ENCODE measurements at places on chromosomes 4 and X.
A peak's percentile ranks its signal among the peaks of the same experiment; 100 is the strongest.

DNA sequence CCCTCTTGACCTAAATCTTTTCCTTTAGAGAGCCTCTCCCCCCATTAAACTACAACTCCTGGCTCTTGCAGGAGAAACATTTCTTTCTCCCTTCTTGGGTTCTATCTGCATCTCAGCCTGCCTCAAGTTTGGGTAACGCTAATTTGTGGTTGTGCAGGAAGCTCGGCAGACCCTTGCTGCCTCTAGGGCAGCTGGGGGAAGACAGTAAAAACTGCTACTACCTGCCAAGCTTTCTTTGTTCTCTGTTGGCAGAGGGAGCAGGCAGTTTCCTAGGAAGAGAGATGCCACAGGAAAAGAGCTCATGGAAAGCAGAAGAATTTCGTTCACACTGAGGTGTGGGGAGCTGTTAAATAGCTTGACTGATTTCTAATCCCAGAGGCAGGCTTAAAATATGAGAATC, 555.6 kb upstream of the IGFBP7 start:
- DNase-seq, result no peak

DNA sequence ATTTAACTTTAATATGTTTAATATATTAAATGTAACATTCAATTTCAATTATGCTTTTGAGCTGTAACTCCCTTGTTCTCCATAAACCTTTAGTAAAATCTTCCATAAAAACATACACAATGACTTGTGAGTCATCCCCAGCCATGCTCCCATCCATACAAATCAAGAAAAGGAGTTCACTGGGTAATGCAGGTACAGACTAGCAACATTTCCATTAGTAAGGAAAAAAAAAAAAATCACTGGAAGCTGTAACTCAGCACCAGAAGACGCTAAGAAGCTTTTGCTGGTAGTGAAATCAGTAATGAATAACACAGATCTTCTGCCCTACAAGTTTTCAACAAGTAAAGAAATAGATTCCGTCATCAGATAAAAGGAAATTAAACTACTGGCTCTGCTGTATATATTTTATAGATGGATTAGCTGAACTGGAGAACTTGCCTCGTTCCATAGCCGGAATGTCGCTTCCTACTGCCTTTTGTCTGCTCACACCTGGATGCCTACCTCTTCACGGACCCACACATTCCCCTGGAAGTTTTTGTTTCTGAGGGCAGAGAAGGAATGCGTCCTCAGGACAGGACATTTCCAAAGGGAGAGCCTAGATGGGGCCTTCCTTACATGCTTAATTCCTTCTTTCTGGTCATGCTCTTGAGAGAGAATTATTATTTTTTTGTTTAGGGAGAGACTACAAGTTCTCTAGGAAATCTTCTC, 298.4 kb upstream of the ANKRD50 start:
- DNase-seq, result no peak

- DNase-seq, result peak; percentile 7
Measured at GRCh38 chr4:118834960-118835569, 861 bp downstream of the SEC24D start.

DNA sequence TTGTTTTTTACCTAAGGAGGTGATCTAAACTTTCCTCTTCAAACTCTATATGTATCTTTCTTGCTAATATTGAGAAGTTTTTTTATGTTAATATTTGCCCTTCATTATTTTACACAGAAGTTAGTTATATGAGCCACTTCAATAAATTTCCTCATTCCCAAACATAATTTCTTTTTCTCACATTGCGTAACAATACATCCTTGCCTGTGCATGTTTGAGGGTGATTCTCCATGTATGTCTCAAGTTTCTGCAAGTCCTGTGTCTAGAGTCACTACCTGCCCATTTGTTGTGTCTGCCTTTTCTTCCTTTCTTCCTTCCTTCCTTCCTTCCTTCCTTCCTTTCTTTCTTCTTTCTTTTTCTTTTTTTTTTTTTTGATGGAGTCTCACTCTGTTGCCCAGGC, 2057.9 kb downstream of the PCDH7 start:
- DNase-seq, result no peak

GRCh38 chrX:555725-556666, 74.6 kb upstream of the SHOX start:
- no peak for DNase-seq

- no peak for DNase-seq
Measured at GRCh38 chr4:38153387-38153760, 193.2 kb downstream of the PTTG2 start.

- no peak for DNase-seq
Measured at GRCh38 chr4:169885893-169886292, 128.1 kb upstream of the HPF1 start.

DNA sequence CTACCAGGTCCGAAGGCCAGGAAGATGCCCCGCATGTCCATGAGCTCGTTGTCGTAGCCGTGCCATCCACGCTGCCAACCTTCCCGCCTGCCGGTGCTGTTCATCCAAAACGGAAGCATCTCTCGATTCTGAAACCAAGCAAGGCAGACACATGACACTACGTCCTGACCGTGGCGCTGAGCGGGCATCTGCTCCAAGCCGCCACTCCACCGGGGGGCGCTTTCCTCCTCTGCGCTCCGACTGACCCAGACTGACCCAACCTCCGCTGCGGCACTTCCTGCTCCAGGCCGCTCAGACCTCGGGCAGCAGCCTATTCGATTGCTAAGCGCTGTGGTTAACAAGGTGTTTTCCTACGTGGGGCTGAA, 120.5 kb downstream of the ENPP6 start:
- no peak for DNase-seq

DNA sequence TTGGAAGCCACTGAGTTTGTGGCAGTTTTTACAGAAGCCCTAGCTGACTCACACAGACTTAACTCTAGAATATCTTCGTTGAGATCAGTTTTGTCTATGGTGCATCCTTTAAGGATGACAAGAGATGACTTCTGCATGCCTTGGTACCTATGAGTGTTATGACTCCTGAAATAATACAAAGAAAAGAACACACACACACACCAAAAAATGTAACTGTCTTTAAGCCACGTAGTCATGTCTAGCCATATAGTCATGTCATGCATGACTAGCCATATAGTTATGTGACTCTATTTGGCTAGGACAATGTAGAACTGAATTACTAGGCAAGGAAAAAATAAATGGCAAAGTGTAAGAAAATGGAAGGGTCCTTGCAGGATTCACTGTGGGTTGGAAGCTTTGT, 447.8 kb downstream of the NLGN4X start:
- no peak for DNase-seq

GRCh38 chr4:48237996-48238645, 31.5 kb downstream of the TEC start:
- DNase-seq, result no peak

- peak; percentile 14 for DNase-seq
Measured at GRCh38 chrX:31658360-31658759, 586.5 kb upstream of the FTHL17 start.

GRCh38 chrX:108732630-108733321, 3.6 kb downstream of the IRS4 start:
- no peak for DNase-seq

DNA sequence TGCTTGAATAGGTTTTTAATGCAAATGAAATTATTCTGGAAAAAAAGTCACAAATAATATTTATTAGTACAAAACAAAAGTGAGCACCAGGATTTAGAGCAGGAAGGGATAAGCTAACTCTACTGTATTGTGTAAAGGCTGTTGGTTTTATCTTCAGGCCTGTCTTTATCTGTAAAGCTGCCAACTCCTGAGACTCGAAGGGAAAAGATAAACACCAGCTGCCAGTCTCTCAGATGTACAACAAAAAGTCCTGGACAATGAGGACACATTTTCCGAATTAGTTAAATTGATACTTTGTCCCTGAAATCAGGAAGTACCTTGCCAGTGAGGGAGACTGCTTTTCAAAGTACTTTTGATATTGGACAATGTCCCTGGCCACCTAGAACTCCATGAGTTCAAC, 8.8 kb downstream of the DDX60 start:
- peak; percentile 58 for DNase-seq

DNA sequence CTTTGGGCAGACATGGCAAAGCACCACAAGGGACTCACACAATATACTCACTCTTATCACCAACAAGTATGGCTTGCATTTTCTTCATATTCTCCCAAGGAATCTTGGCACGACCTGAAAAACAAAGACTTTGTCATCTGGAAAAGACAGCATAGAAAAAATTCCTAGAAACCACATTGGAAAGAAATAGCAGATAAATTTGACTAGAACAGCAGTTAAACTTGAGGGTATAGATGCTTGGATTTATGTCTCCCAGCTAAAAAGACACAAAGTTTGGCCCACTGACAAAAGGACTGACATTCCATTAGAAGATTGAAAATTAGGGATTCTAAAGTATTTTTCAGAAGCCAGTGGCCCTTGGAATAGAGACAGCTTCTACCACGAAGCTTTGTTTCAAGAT, 6.9 kb upstream of the VEGFC start:
- no peak for DNase-seq

GRCh38 chr4:159705334-159705733, 602.5 kb downstream of the RAPGEF2 start:
- no peak for DNase-seq

DNA sequence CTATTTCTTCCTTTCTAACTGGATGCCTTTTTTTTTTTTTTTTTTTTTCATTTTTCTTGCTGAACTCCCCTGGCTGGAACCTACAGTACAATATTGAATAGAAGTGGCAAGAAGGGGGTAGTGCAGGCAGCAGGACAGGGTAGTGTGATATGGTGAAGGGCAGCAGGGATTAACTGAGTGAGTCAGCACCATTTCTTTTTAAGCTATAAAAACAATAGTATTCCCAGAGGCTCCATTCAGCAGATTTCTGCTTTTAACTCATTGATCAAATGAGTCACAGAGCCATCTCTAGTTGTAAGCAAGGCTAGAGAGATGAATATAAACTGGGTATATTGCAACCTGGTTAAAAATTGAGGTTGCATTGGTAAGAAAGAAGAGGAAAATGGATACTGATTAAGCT, 53.6 kb upstream of the SETD7 start:
- no peak for DNase-seq

- DNase-seq, result no peak
Measured at GRCh38 chrX:101619364-101619763, 1.6 kb upstream of the ARMCX6 start.

DNA sequence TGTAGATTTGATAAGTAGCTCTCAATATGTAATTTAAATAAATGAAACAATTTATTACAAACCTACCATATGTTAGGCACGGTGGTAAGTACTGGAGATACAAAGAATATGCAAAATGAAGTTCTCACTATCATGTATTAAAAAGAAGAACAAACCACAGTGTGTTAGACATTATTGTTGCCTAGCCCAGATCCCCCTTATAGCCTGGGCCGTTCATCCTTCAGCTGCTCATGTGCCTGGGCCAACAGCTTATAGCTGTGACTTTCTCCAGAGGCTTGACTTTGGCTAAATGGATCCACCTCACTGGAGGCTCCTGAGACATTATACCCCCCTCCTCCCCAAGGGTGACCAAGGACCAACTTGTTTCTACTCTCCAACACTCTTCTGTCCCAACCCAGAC, 29.8 kb upstream of the CCNG2 start:
- DNase-seq, result no peak

DNA sequence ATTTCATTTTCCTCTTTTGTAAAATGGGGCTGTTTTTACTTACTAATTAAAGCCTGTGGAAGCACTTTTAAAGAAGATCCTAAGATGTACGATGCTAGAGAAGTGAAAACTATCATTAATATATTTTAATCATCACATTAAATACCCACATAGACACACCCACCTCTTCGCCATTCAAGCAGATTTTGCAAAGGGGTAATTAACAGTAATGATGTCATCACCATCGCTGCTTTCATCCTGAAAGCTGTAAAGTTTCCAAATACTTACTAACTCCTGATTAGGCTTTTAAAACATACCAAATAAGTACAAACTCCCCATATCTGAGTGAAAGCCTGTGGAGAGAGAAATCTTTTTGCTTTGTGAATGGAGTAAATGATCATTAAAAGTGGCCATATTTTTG, 17.6 kb upstream of the NYX start:
- no peak for DNase-seq

DNA sequence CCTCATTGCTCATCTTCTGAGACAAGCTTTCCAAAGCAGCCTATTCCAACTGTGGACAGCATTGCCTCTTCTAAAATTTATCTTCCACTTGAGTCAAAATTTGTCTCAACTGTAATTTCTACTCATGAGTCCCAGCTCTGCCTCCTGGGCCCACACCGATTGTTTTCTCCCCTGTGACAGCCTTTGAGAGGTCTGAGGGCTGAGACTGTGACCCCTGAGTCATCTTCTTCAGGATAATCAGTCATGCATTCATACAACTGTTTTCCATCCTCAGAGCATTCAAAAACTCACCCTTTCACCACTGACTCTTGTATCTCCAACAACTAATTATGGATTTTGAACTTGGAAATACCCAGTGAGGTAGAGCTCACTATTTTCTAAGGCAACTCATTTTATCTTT, 228.1 kb downstream of the EDA2R start:
- DNase-seq, result no peak

DNA sequence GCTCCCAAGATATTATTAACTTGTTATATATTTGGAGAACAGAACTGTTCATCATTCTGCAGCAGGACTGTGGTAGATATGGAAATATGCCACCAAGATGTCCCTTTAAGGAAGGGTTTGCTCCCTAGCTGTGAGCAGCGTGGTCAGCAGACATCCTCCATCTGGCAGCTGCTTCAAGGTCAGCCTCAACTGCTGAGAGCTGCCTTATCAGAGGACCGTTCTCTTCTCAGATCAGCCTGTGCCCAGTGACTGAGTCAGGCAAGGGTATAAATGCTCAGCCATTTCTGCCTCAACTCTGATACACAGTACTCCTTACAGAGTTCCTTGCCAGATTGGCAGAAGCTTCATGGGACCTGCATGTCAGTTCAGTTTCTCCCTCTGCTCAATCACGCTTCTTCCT, 63.4 kb upstream of the MAGEB2 start:
- no peak for DNase-seq

GRCh38 chr4:86993909-86994681, 59.3 kb downstream of the AFF1 start:
- no peak for DNase-seq

DNA sequence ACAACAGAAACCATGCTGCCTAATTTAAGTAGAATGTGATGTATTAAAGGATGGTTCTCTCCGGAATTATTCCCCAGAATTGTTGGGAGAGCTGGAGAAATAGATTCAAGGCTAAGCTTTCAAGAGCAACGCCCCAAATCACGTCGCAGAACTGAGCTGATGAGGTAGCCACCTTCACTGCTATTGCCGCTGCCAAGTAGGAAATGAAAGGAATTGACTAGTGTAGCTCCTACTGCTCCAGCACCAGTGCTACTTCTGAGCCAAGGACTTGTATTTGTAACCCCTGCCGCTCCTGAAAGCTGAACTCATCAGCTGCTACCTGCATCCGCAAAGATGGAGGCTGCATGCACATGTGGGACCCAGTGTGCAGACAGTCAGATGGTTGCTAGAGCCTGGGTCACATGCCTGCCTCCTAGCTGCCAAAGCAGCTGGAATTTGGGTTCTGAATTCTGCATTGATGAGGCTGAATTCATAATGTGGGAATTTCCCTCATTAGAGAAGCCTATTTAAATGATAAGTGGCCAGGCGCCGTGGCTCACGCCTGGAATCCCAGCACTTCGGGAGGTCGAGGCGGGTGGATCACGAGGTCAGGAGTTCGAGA, 173.9 kb downstream of the PDGFRA start:
- no peak for DNase-seq

GRCh38 chrX:133789829-133790228, 195.6 kb downstream of the GPC3 start:
- DNase-seq, result no peak

Measured in DMS 273 treated with DMSO at 0.1 percent for 48 hours (cell line).